ENCODE measurements at places on chromosomes 11 and 22.

DNA sequence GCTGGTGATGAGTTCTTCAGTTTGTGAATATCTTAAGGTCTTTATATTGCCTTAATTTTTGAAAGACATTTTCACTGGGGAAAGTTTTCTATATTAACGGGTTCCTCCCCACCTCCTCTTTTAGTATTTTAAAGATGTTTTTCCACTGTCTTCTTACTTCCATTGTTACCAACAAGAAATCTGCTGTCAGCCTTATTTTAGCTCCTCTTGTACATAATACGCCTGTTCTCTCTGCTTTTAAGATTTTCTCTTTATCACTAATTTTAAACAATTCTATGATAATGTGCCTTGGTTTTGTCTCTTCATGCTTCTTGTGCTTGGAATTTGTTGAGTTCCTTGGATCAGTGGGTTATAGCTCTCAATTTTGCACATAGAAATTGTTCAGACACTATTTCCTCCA is 280.4 kb downstream of the DCDC1 start:
- DNase-seq = no peak

GRCh38 chr11:127274328-127274676 is 273.7 kb upstream of the KIRREL3 start:
- no peak for DNase-seq

- no peak for DNase-seq
These were observed 48.4 kb upstream of the HSD17B12 start for GRCh38 chr11:43632181-43632580.

DNA sequence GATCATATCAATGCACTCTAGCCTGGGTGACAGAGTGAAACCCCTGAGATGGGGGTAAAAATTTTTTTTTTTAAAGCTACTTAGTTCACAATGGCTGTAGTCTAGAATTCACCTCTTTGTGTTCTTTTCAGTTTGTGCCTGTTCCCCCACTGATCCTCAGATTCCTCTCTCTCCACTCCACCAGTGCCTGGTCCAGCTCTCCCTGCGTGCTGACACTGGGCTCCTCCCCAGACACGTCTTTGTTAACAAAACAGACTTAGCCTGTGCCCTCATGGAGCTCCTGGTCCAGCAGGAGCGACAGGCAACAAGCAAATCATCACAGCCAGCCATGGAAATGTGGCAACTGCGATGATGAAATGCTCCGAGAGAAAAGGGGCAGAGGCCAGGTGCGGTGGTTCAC is 34.0 kb downstream of the IFT27 start:
- DNase-seq = no peak

DNA sequence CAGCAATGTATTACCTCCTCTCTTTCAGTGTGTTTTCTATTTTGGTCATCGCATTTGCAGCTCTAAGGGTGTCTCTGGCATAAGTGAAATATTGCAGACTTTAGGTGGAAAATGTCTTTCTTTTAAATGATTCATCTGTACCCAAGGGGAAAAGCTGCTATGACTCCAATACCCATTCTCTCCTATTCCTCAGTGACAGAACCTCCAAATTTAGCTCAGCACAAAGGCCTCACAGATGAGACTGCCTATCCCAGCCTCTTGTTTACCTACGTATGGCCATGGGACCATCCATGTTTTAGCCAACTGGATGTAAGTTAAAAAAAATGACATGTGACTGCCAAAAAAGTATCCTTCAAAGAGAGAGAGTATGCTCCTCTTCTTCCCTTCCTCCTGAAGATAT is 7.9 kb downstream of the MTMR2 start:
- DNase-seq = no peak

DNA sequence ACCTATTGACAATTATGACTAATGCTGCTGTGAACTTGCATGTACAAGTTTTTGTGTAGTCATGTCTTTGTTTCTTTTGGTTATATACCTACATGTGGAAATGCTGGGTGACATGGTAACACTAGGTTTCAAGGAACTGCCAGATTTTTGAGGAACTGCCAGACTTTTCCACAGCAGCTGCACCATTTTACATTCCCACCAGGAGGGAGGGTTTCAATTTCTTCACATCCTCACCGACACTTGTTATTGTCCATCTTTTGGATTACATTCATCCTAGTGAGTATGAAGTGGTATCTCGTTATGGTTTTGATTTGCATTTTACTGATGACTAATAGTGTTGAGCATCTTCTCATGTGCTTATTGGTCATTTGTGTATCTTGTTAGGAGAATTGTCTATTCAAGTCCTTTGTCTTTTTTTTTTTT is 13.3 kb downstream of the CLDN5 start:
- DNase-seq = no peak

GRCh38 chr11:2305788-2306451 is 4.1 kb downstream of the TSPAN32 start:
- no peak for DNase-seq

GRCh38 chr11:24142062-24142461 is 354.8 kb upstream of the LUZP2 start:
- no peak for DNase-seq

DNA sequence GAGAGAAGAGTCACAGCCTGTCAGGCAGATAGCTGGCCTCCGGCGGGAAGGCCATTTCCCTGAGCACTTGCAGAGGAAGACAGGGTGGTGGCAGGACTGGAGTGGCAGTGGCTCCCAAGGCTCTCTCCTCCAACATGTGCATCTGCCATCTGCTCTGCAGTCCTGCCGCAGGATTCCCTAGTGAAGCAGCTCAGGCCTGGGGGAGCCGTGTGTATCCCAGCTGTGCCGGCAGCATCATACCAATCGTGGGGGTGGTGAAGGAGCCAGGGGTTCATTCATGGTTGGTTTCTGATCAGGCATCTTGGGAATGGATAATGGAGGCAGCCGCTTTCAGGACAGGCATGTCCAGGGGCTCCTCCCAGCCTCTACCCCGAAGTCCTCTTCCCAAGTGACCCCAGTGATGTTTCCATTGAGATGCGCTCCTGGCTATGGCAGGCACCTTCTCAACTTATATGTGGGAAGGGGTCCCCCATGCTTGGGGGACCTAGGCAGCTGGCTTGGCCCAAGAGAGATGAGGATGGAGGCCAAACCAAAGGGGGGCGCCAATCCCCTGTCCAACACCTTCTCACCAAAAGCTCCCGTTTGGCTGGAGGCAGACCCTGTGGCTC is 6.1 kb downstream of the TAGLN start:
- no peak for DNase-seq

- DNase-seq = no peak
These were observed 5.7 kb upstream of the FBXO3 start for GRCh38 chr11:33779849-33780528.

GRCh38 chr22:37162221-37163095 is 12.7 kb upstream of the IL2RB start:
- DNase-seq = no peak

- no peak for DNase-seq
These were observed 82.2 kb downstream of the FAM83F start for GRCh38 chr22:40076702-40077645.

DNA sequence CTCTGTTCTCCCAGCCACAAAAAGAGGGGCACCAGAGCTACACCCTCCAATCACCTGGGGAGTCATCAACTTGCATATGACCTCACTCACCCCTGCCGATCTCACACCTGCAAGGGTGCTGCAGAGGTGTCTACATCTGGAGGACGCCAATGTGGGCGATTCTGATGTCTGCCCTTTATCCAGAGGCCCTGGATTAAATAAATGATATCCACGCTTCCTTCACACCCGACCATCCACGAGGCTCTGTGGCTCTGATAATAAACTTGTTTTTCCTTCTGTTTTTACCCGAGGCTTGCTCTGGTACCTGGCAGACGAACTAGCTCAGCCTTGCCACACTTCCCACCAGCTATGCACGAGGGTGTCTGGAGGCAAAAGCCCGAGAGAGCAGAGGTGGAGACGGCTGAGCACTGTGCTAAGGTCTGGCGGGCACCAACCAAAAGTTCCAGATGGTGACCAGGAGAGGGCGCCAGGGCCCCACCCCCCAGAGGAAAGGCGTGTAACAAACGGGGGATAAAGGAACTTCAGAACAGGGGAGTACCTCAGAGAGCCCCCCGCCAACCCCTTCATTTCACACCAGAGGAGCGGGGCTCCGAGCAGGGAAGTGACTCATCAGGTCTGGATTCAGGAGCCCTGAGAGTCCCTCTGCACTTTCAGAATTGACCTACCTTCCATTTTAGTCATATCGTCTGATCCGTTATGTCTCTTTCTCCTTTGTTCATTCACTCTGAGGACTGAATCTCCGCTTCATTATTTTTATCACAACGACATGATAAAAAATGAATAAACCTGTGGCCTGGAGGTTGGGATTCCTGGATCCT is 13.5 kb downstream of the SCN3B start:
- peak; percentile 0 for DNase-seq

- DNase-seq = no peak
These were observed 167.2 kb downstream of the FAT3 start for GRCh38 chr11:92391808-92392207.

DNA sequence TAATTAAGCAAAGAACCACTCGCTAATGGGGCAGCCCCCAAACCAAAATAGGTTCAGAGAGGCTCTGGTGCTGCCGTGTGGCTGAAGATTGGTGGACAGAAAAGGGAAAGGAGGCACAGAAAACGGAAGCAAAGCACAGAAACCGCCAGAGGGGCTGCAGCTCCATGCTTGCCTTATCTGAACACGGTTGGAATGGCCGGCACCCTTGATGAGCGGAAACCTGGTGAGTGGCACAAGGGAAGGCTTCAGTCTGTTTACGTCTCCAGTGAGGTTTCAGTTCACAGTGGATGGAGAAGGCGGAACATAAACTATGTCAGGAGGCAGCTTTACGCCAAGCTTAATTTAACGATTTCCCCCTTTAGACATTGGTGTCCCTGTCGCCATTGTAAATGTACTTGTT is 5.2 kb upstream of the PRR33 start:
- no peak for DNase-seq
